ENCODE measurements at places on chromosomes 11 and 22.
A peak's percentile ranks its signal among the peaks of the same experiment; 100 is the strongest.

GRCh38 chr11:12963792-12964536 is 45.2 kb upstream of the RASSF10 start:
- DNase-seq, result peak; percentile 42

DNA sequence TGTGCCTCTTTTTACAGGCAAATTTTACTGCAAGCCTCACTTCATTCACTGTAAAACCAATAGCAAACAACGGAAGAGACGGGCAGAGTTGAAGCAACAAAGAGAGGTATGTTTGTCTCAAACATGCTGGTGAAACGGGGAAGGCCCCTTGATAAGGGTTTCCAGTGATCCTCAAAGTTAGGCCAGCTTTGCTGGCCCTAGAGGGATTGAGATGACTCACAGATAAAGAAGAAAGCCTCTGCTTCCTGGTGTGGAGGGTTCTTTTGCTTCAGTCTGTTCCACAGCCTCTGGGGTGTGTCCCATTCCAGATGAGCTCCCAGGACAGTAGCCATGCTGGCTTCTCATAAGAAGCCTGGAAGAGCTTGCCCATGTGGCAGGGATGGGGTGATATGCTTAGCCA is 118.9 kb upstream of the PARVA start:
- no peak for DNase-seq

DNA sequence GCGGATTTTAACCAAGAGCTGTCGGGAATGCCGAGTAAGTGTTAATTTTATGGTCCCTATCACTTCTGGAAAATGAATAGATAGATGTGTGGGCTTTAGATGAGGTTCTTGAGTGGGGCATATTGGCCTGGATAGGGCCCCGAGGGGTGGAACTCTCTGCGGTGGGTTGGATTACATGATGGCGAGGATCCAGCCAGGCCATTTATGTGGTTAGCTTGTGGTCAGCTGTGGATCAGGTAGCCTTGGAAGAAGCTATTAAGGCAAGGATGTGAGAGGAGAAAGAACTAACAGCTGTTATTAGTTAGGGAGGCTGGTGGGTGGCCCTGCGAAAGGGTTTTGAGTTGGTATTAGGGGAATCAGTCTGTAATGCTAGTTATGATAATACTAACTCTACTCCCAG is 268.4 kb downstream of the NELL1 start:
- no peak for DNase-seq

- DNase-seq, result peak; percentile 69
Measured at GRCh38 chr11:65425105-65425970, 2.7 kb downstream of the NEAT1 start.

GRCh38 chr11:118907051-118908042 is 18.4 kb downstream of the BCL9L start:
- DNase-seq, result peak; percentile 91

GRCh38 chr11:134474942-134475341 is 62.9 kb upstream of the B3GAT1 start:
- DNase-seq, result no peak

GRCh38 chr11:44979543-44980399 is 29.1 kb upstream of the TP53I11 start:
- DNase-seq, result no peak

- no peak for DNase-seq
Measured at GRCh38 chr22:36048911-36049677, 20.5 kb upstream of the RBFOX2 start.

GRCh38 chr11:63916837-63917691 is at the start of gene RCOR2:
Gene RCOR2 (minus strand): TSS chr11:63917164. CDS start chr11:63916456, 708 bp downstream.
- peak; percentile 24 for DNase-seq

DNA sequence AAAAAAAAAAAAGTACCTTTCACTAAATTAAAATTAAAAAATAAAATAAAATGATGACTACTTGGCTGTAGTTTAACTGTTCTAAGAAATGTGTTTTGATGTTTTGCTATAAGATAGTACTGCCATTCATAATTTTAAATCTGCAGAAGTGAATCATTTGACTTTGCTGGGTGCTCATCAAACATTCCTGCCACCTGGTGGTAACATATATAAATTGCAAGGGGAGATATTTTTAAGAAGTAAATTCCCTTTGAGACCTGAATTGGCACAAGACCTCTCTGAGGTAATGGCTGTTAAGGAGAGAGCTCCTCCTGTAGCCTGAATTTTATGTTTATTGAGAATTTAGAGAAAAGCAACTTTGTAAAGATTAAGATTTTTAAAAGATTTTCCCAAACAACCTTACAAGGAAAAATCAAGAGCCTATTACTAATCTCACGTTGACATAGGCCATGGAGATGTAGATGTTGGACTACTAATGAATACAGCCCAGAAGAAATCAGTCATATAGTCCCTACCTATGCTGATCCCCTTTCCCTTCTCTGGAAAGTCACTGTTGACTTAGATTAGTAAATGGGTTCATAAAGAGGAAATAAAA is 11.9 kb upstream of the NARS2 start:
- DNase-seq, result no peak

- no peak for DNase-seq
Measured at GRCh38 chr11:116955949-116956348, 118.5 kb upstream of the APOA1 start.

GRCh38 chr11:73019996-73020395 is 122.1 kb downstream of the FCHSD2 start:
- no peak for DNase-seq

GRCh38 chr11:15519124-15519791 is 404.5 kb downstream of the INSC start:
- no peak for DNase-seq

DNA sequence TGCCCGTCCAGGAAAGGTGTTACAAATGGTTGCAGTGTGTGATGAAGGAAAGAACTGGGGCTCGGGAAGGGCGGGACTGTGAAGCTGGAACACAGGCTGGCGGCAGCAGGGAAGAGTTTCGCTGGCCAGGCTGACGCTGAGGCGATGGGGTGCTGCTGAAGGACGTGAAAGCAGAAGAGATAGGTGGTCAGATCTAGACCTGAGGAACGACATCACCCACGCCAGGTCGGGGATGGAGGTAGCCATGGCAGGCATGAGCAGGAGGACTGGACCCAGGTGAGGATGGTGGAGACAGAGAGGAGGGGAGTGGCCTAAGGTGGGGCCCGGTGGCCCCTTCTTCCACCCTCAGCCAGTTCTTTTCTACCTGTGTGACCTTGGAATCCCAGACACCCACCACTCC is 9.1 kb downstream of the CDC42EP2 start:
- DNase-seq, result no peak

DNA sequence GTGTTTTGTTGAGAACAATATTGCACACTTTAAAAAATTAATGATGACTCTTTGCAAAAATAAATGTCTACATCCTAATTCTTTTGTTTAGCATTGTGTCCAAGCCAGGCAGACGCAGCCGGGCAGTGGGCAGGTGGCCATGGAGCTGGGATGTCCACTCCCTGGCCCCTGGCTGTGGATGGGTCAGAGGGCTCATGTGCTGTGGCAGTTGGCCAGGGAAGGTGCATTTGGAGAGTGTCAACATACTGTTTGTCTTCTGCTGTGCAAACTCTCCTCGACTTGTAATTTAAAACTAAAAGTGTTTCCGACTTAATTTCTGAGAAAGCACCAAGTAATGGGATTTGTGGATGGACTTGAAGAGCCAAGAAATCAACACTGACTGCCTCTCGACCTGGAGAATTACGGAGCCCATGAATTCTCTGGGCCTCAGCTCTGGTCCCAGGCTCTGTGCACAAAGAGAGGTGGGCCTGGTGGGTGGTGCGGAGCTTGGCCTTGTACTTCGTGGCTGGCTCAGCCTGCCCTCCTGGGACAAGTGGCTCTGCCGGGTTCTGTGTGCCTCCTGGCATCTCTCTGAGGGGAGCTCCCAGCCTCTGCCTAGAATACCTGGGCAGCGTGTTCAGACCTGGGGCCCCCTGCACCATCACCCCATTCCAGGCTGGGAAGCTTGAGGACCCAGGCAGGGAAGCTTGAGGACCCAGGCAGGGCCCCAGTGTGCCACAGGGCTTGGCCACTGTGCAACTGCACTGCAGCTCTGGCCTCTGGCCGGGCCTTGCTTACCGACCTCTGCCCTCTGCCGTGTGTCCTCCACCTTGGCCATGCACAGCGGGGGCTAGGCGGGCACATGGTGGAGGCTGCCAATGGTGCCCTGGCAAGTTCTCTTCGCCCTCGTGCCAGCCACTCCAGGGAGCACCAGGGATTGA is 46.4 kb downstream of the RTN4R start:
- DNase-seq, result no peak

DNA sequence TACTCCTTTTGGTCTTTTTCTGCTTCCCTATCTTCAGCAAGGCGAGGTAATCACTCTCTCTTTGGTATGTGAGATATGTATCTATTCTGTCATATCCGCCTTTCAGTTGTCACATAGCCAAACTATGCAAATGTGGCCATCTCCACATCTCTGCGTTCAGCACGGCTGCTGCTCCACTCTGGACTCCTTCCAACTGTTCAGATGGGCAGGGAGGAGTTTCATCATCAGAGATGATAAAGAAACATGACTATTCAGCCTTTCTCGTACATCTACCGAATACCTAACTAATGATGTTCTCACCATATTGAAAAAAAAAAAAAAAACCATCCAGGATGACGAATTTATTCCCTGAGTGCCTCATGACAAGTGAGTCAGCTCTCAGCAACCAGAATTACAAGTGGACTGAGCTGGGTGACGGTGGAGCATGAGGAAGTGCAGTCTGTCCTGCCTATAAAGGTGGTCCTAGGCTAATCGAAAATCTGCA is 899.6 kb downstream of the OPCML start:
- no peak for DNase-seq

DNA sequence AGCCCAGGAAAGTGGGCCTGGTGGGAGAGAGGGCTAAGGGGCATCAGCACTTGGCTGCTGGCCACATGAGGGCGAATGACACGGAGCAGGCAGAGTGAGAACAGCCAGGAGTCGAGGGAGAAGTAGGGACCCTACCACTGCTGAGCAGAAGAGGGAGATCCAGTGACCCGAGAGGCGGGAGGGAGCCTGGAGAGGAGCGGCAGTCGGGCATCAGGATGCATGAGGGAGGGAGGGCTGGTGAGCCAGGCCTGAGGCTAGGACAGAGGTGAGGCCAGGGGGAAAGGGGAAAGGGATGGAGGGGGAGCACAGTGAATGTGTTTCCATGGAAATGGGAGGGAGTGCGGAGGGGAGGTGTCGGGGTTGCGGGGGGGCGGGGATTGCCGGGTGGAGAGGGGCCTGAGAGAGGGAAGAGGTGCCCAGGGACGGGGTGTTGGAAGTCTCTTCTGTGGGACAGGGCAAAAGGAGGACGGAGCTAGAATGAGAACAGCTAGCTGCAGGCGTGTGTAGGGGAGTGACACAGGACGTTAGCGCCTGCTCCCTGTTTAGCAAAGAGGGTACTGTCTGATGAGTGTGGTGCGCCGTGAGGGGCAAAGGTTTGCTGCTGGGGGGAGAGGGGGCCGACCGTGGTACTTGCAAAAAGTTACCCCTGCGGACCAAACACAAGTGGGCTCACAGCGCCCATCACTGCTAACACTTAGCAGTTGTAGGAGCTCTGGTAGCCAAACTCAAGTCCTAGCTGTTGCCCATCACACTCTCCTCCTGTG is 37.1 kb upstream of the WNT11 start:
- no peak for DNase-seq

DNA sequence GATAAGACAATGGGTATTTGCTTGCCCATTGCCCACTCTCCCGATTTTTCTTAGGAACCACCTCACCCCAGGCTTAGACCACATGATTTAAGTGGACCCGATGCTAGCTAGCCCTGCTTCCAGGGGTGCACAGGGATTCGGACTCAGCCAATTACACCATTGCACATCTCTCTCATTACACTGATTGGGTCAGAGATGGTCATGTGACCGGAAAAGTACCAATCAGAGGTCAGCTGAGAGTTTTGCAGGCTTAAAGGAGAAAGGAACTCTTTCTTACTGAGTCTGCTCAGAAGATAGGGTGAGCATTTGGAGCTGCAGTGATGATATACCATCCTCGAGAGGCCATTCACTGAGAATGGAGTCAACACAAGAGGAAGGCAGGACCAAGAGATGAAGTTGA is 12.2 kb upstream of the ANKK1 start:
- DNase-seq, result no peak

Measured in activated CD4-positive, CD25-positive, alpha-beta regulatory T cell (primary cell).